ENCODE measurements at places on chromosomes 4 and X. TPM values are rescaled to one million over a fixed set of nuclear protein-coding genes. Genes with fewer than 3 reads are reported as not detected.

GRCh38 chr4:182978152-182978827 is 61.1 kb upstream of the DCTD start:
- DNase-seq, result no peak

DNA sequence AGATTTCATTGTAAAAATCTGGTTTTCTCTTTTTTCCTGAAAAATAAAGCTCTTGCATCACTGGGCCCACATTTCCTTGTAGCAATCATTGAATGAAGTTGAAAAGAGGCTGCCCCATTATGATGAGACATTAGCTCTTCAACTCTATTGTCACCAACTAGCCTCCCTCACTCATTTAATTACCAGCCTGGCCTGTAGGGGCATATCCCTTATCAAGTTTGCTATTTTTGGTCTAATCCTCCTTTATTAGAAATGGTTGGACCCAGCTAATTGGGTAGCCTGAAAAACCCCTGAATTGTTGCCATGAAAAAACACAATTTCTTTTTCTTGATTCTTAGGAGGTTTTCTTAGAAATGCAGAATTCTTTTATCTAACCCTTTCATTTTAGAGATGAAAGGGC is 164.6 kb upstream of the CASK start:
- DNase-seq, result no peak

GRCh38 chr4:24800325-24800895 is 5.0 kb downstream of the SOD3 start:
- peak; percentile 59 for DNase-seq

- DNase-seq, result no peak
Measured at GRCh38 chr4:92381616-92382015, 77.8 kb downstream of the GRID2 start.

DNA sequence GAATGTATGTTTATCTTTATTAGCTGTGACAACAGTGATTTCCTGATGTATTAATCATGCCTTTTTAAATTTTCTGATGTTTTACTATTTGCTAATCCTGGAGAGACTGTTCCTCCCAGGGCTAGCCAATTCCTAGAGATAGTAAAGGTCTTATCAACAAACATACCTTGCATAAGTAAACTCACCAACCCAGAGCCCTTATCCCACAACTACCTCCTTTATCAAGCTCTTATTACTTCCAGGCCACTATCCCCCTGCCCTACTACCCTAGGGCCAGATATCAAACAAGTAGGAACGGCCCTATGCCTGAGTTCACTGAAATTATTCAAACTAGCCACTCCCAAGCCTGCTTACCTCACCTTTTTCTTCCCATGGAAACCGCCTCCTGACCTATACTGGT is 58.2 kb upstream of the NPNT start:
- no peak for DNase-seq

- no peak for DNase-seq
Measured at GRCh38 chr4:61049018-61049417, 151.1 kb upstream of the ADGRL3 start.

- peak; percentile 67 for DNase-seq
Measured at GRCh38 chrX:40402831-40403533, 177.8 kb upstream of the ATP6AP2 start.

DNA sequence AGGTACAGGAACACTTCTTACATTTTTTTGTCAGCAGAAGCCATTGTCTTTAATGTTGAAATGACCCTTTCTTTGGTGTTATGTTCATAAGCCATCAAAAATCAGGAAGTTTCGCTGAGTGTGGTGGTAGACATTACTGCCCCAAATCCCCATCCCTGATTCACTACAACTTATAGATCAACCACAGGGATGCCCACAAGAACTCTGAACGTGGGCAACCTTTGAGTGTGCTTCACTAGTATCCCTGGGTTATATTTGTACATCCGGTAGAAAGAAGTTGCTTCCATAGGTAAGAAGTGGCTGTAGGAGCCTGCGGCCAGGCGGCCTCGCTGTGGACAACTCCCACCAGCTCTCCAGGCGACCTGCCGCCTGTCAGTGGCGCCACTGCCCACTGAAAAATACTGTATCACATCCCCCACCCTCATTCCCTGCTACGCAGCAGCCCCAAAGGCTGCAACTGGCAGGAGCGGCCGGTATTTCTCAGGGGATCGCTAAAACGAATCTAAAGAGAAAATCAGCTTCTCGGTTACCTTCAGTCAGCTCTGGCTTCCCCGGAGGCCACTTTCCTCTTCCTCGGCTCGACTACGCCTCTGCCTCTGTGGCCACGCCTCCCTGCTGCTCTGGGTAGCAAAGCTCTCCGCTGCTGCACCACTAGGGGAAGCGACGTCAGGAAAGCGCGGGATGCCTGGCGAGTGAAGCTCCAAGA is 13.9 kb upstream of the ETDC start:
- DNase-seq, result peak; percentile 32

DNA sequence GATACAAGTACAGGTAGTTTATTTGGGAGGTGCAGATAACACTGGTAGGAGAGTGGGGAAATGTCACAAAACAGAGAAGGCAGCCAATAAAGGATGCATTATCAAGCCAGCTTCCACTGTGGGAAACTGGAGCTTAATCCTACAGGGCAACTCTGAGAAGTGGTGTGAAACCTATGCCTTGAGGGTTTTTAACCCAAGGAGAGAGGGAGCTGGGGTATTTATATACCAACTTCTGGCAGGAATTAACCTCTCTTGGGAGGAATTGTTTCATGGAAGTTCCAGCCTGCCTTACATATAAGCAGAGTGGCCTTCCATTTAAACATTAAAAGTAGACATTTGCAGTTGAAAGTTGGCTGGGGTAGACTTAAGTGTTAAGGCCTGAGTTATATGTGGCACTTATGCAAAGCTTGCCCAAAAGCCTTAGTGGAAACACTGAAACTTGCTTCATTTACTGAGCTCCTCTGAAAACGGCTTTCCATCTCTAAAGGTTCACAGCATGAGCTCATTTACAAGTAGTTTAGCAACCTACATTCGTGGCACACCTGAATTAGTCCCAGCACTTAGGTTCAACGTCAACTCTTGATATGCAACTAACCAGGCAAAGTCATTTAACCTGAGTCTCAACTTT is 19.2 kb downstream of the MAGEB17 start:
- no peak for DNase-seq

DNA sequence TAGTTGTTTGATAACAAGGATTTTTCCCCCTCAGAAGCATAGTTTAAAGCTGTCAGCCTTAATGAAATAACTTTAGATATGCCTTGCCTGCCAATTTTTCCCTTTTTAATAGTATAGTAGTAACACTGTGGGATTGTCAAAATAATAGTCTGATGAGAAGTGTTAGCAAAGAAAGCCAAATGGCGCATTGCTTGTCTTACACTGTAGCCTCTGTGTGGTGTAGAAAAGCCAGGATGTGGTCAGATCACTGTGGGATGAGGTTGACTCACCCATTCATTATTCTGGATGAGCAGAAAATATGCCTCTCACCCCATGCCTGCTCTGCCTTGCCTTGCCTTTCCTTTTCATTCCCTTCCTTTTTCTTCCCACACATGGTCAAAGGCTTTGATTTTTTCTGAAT is 257.8 kb upstream of the NRK start:
- DNase-seq, result no peak

DNA sequence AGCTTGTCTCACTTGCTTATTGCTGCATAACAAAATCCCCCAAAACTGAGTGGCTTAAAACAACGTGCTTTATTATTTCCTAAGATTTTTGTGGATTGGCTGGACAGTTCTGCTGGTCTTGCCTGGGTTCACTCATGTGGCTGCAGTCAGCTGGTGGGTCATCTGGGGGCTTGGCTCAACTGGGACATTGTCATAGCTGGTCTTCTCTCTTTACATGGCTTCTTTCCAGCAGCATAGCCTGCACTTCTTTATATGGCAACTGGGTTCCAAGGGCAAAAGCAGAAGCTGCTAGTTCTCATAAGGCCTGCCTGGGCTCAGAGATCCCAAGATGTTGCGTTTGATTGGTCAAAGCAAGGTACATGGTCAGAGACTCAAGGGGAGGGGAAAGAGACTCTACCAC is 33.7 kb upstream of the STAG2 start:
- DNase-seq, result no peak

GRCh38 chr4:139675651-139676050 is 10.0 kb downstream of the MGST2 start:
- DNase-seq, result no peak

DNA sequence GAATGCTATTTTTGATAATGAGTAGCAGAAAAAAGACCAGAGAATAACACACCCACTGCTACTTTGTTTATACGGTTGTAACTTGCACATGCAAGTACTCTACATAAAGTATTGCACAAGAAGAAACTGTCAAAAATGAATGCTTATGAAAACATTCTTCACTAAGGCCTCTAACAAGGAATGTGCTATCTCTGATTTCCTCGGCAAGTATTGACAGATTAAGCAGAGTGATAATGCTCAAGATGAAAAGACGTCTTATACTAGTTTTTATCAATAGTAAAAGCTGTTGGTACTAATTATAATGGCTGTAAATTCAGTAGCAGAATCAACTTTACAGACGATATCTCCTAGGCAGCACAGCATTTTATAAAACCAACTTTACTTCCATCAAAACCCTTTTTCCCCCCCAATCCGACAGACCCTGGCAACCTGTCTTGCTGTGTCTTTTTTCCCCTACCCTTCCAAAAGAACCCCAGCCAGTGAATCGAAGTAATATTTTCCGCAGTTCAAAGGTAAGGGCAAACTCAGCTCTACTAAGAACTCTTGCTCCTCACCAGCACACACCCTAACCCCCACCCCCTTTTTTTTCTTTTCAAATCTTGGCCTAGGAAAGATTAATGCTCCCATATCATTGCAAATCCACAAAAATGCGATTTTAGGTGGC is 1.5 kb downstream of the FRYL start:
- DNase-seq, result peak; percentile 5

DNA sequence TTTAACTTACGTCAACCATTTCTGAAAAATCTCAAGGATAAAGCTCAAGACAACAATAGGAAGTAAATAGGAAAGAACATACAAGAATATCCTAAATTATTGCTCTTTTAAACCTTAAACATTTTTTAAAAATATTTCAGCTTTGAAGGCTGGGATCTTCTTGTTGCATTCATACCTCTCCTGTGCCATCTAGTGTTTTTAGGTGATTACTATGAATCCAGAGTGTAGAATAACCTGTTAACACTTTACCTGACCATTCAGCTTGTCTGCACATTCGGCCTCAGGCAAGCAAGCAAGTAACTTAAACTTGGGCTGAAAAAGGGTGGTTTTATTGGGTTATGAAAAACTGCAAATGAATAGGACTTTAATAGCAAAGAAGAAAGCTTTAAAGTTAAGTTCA is 507.8 kb upstream of the INTU start:
- no peak for DNase-seq

- DNase-seq, result peak; percentile 52
Measured at GRCh38 chrX:120365320-120365719, 3.4 kb downstream of the ATP1B4 start.

DNA sequence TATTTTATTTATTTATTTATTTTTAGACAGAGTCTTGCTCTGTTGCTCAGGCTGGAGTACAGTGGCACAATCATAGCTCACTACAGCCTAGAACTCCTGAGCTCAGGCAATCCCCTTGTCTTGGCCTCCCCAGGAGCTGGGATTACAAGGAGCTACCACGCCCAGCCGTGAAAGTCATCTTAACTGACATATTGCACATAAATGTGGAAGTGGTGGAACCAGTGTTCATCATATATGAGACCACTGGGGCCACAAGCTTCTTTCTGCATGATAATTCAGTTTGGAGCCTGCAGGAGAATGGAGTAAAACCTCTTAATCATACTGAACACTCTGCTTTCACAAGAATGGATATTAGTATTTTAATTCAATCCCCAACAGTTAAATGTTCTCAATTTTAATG is 12.5 kb upstream of the CTSO start:
- no peak for DNase-seq

DNA sequence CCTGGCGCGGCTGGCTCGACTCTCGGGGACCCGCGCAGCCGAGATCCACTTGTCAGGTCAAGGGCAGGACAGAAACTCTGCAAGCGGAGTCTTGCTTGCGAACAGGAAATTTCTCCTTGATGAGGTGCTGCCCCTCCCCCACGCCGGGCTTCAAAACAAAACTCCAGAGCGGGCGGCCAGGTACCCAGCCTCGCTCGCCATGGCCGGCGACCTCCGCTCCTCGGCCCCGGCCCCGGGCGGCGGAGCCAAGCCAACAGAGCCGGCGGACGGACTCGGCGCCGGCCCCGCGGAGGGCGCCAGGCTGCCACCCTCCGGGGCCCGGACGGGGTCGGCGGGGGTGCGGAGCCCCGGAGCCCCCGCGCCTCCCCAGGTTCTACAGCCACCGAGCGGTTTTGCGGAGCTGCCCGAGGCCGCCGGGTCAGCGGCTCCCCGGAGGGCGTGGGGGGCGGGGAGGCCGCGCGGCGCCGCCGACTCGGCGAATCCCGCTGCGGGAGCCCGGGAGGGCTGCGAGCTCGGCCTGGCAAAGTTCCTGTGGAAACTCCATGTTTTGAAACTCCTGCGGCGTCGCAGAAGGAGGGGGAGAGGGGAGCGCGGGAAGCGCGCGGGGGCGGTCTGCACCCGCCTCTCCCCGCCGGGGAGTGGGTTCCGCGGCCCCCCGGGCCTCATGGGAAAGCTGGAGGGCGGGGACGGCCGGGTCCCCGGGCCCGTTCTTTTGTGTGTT is 11.7 kb upstream of the BCOR start:
- DNase-seq, result peak; percentile 84

GRCh38 chr4:122710434-122711308 is 21.8 kb upstream of the BBS12 start:
- DNase-seq, result peak; percentile 42

DNA sequence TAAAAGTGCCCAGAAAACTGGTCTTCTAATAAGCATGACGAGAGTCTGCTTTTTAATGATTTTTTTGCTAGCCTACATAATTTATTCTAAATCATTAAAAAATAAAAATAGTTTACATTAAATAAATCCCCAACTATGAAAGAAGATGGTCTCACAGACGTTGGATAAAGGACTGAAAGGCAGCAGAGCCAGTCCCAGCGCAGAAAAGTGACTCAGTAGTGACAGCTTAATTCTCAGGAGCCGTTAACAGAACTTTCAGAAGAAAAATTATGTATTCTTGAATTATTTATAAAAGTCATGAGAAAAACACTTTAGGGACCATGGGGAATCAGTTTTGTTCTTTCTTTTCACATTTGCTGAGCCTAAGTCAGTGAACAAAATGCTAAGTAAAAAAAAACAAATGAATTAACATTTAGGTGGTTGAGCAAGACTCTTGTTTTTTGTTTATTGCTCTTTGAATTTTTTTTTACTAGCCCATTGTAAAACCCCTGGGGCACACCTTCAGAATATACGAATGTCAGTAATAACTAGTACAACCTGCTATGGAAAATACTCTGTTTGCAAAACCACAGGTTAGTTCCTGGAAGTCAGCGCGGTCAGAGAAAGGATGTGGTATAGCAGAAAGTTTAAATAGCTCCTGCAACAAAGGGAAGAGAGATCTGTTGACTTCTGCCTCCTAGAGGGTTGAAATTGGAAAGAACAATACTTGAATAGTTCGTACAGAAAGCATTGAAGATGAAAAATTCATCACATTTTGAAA is 50.4 kb upstream of the CCDC160 start:
- DNase-seq, result no peak

- peak; percentile 15 for DNase-seq
Measured at GRCh38 chr4:24927049-24927448, 14.2 kb upstream of the CCDC149 start.

GRCh38 chr4:151673908-151674520 is 86.8 kb downstream of the GATB start:
- no peak for DNase-seq

LINC00632 gene
- polyA plus RNA-seq, result 10.1 TPM

ERCC6L gene
- polyA plus RNA-seq, result 1.8 TPM

MAGEB6 gene
- not detected for polyA plus RNA-seq

ADAM29 gene
- not detected for polyA plus RNA-seq

PCDH19 gene
- polyA plus RNA-seq, result 5.8 TPM

FHIP1A gene
- polyA plus RNA-seq, result 8.3 TPM

KCND1 gene
- polyA plus RNA-seq, result 1.3 TPM

KLHL13 gene
- polyA plus RNA-seq, result 55.5 TPM

IBSP gene
- not detected for polyA plus RNA-seq

TRIM2 gene
- 19.5 TPM for polyA plus RNA-seq

TCP11X1 gene
- not detected for polyA plus RNA-seq

FAM47B gene
- polyA plus RNA-seq, result not detected
